ENCODE measurements at places on chromosomes 12 and 14.
A peak's percentile ranks its signal among the peaks of the same experiment; 100 is the strongest.

DNA sequence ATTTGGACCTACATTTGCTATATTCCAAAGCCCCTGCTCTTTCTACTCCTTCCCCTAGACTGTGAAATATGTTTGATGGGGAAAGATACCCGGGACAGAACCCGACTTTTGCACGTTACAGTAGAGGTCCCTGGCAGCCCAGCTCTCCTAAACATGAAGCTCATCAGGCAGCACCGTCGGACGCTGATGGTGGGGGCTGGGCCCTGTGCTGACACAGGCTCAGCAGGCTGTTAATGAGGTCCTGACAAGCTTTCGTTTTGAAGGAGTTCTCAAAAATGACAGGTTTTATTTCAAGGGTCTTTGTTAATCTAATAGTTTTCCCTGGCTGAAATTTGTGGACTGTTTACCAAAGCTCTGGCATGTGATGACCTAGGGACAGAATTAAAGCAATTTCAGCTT lies 102.3 kb downstream of the SLC25A47 start:
- no peak for DNase-seq

GRCh38 chr14:67133595-67134441 lies 55.4 kb upstream of the GARIN2 start:
- DNase-seq, result no peak

DNA sequence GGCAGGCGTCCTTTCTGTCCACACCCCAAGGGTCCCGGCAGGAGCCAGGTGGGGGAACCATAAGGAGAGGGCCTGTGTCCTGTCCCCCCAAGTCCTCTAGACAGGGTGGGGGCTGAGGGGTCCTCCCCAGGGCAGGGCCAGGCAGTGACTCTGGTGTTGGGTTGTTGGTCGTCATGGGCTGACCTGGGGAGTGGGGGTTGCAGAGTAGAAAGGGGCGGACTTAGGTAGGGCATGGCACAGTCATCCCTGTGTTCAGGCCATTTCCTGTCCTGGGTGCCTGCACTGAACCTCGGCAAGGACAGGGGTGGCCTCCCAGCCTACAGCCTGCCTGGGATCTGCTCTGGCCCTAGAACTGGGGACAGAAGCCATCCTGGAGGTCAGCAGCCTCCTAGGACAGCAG lies 356.2 kb downstream of the TMEM121 start:
- no peak for DNase-seq

- no peak for DNase-seq
Measured at GRCh38 chr12:1104088-1104800, 113.2 kb downstream of the ERC1 start.

GRCh38 chr14:93537951-93538350 lies 107.2 kb downstream of the UNC79 start:
- DNase-seq, result no peak

DNA sequence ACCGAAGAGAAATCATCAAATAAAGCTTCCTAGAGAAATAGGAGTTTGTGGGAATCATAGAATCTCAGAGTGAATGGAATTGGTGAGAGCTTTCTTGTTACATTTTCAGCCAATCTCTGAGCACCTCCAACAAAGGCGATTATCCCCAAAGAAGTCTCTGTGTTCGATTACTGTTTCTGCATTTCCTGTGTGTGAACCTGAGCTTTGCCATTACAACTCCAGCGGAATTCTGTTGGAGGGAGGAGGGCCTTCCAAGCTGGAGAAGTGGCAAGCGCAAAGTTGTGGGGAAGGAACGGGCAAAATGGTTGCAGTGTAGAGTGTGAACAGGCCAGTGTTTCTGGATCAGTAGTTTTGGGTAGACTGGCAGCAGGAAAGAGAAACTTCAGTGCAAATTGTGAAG lies 23.1 kb downstream of the TMEM117 start:
- DNase-seq, result no peak

- no peak for DNase-seq
Measured at GRCh38 chr12:67650388-67651131, 2.0 kb downstream of the DYRK2 start.

DNA sequence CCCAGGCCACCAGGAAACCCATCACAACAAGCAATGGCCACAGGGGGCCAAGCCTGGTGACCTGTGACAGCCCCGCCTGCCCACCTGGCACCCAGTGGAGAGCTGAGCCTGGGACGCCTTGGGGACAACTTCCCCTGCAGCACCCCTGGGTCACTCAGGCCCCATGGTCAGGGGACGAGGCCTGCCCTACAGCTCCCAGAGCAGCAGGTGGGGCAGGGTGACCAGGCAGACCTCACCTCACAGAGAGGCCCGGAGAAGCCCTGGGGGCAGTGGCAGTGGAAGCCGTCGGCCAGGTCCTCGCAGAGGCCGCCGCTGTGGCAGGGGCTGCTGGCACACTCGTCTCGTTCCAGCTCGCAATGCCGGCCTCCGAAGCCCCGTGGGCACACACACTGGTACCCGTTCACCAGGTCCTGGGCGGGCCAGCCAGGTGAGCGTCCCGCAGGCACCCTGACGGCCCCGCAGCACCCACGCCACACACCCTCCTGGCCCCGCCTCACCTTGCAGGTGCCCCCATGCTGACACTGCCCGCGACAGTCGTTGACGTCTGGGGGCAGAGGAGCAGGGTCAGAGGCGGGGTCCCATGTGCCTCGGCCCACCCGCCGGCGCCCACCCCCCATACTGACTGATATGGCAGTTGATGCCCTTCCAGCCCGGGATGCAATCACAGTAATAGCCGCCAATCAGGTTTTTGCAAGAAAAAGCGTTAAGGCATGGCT lies 18.1 kb downstream of the JAG2 start:
- no peak for DNase-seq

GRCh38 chr12:31491841-31492598 lies 98.9 kb downstream of the DENND5B start:
- DNase-seq, result no peak

DNA sequence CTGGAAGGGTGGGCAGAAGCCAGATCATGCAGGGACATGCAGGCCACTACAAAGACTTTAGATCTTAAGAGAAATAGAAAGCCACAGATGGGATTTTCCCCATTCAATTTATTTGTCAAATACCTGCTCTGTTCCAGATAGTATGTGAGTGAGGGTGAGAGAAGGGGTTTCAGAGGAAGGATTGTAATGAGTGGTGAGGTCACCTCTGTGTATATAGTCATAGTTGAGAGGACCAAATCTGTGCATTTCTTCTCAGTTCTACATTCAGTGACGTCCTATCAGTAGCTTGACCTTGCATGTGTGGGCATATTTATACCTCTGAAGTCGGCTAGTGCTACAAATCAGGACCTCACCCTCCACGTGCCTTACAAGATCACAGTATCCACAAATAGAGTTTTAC lies 31.2 kb upstream of the RBM19 start:
- DNase-seq, result no peak

DNA sequence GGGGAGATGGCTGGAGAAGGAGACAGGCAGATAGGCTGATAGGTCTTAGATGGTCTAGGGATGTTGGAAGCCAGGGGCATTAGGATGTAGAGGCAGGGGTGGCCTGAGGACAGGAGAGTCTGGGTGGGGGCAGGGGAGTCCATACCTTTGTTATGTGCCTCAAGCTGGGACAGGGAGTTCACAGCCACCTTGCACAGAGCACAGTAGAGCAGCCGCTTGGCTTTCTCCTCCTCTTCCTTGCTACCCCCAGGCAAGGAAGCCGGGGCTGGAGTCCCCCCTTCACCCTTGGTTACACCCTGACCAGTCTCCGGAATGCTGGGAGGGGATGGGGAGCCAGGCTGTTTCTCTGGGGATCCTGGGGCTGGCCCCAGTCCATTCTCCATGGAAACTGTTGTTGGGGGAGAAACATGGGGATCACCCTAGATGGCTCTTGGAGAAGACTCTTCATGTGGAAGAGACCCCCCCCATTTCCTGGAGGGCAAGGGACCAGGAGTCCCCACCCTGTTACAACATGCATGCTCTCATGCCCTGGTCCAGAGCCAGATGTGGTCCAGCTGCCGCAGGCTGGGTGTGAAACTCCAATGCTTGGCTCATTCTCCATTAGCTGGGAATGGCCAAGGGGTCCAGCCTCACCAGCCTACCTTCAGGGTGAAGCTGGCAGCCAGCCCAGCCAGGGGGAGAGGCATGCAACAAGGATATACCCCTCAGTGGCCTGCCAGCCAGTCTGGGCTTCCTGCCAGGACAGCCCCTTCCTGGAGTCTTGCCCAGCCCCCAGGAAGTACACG lies 7.2 kb upstream of the GPR84 start:
- DNase-seq, result peak; percentile 98

GRCh38 chr14:55976219-55976618 lies 142.0 kb upstream of the PELI2 start:
- peak; percentile 46 for DNase-seq

All from NCI-H1092 (cell line).